ENCODE measurements at places on chromosomes 7 and 10. TPM values are rescaled to one million over a fixed set of nuclear protein-coding genes. Genes with fewer than 3 reads are reported as not detected.

GRCh38 chr10:51176976-51177695 lies 102.8 kb downstream of the PRKG1 start:
- H3K27me3 ChIP-seq: no peaks in the 10 kb centered on the region
- no peaks in the 10 kb centered on the region for H3K36me3 ChIP-seq
- no peak overlapping the region for H3K27ac ChIP-seq

DNA sequence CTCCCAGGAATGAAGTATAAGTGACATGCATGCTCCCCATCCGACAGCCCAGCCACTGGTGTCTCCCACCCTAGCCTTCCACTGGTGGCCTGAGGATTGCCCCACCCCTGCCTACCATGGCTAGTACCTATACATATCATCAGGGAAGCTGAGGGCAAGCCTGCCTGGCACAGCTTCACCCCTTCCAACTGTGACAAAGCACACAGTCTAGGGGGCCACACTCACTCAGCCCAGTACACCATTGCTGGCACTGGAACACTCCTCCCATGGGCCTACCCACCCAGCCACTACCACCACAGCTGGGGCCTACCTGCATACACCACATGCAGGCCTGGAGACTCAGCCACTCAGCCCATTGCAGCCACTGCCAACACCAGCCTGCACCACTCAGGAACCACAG lies 393.1 kb upstream of the STEAP1 start:
- H3K27me3 ChIP-seq: no peaks in the 10 kb centered on the region
- DNase-seq: no peak
- H3K4me1 ChIP-seq: no peaks in the 10 kb centered on the region

- no peak overlapping the region for H3K4me3 ChIP-seq
- H3K4me1 ChIP-seq: peaks cover 13% of the 10 kb centered on the region
- H3K27ac ChIP-seq: no peak overlapping the region
- no peak for DNase-seq
- no peaks in the 10 kb centered on the region for H3K27me3 ChIP-seq
- peaks cover 3% of the 10 kb centered on the region for H3K36me3 ChIP-seq
Observed at GRCh38 chr10:110912374-110912773, 6.6 kb downstream of the BBIP1 start.

GRCh38 chr10:85900061-85900460 lies 466.5 kb downstream of the GRID1 start:
- H3K36me3 ChIP-seq: no peaks in the 10 kb centered on the region
- DNase-seq: no peak
- no peak overlapping the region for H3K27ac ChIP-seq
- no peaks in the 10 kb centered on the region for H3K27me3 ChIP-seq

- peak overlapping the region; percentile 94 for H3K27ac ChIP-seq
- peaks cover 10% of the 10 kb centered on the region for H3K4me1 ChIP-seq
- DNase-seq: no peak
- H3K36me3 ChIP-seq: peaks cover 3% of the 10 kb centered on the region
- peaks cover 7% of the 10 kb centered on the region for H3K27me3 ChIP-seq
- peak overlapping the region; percentile 89 for H3K4me3 ChIP-seq
Observed at GRCh38 chr10:122981066-122981464, 864 bp downstream of the PSTK start.

- H3K27me3 ChIP-seq: peaks cover 6% of the 10 kb centered on the region
- DNase-seq: no peak
- no peaks in the 10 kb centered on the region for H3K36me3 ChIP-seq
- no peak overlapping the region for H3K27ac ChIP-seq
- H3K4me1 ChIP-seq: no peaks in the 10 kb centered on the region
Observed at GRCh38 chr10:107631876-107632275, 467.4 kb upstream of the SORCS1 start.

DNA sequence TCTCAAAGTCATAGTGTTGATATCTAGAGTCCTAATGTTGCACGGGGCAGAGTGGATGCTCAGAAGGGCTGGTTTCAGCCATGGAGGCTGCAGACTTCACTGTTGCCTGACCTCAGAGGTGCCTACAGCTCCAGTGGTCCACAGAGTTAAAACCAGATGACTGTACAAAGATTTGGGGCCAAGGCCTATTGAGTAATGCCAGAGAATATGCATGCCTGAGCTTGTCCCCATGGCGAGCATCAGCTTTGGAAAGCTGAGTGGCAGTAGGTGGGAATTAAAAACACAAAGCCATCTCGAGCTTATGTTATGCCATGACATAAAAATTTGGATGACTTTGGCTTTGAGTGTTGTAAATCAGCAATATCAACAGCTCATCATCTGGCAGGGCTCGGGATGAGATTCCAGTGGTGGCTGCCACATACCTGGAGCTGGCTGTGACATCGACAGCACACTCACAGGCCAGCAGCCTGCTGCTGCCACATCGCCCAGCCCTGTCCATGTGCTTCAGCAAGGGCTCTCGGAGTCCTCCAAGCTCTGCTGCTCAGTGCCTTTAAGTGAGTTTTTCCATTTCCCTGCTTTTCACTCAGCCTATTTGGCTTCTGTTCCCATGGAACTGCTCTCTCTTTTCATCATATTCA lies 379.6 kb downstream of the TNS3 start:
- H3K27me3 ChIP-seq: no peaks in the 10 kb centered on the region
- no peak overlapping the region for H3K27ac ChIP-seq
- DNase-seq: no peak
- H3K4me1 ChIP-seq: peaks cover 4% of the 10 kb centered on the region

DNA sequence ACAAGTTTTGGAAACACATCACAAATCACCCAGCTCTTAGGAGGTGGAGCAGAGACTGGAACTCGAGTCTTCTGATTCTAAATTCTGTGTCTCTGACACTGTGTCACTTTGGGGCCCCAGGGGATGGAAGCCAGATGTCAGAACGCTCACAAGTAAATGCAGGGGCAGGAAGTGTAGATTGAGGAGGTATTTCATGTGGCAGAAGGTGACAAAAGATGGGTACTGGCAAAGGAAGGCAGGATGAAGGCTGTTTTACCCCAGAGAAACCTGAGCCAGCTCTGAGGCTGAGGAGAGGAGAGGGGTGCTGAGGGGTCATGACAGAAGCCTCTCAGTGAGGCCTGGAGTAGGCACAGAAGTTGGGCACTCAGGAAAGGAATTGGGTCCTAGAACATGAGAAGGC lies 6.0 kb upstream of the PURB start:
- no peak for DNase-seq
- no peak overlapping the region for H3K4me3 ChIP-seq
- no peaks in the 10 kb centered on the region for H3K4me1 ChIP-seq
- peaks cover 6% of the 10 kb centered on the region for H3K27me3 ChIP-seq
- no peaks in the 10 kb centered on the region for H3K36me3 ChIP-seq

DNA sequence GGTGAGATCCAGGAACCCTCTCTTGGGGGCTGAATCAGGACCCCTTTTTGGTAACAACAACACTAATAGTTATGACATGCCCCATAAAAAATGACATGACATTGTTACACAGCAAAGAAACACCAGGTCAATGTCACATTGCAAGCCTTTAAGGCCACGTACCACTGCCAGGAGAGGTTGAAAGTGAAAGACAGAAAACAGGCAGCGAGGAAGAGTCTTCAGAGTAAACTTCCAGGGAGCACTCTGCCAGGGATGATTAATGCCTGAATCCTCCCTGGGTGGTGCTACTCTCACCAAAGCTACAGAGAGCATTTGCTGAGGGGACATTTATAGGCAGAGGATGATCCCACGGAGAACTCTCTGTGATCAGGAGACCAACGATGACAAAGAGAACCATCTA lies 551.6 kb downstream of the CALN1 start:
- H3K27me3 ChIP-seq: no peaks in the 10 kb centered on the region
- no peaks in the 10 kb centered on the region for H3K4me1 ChIP-seq
- no peak overlapping the region for H3K4me3 ChIP-seq
- H3K27ac ChIP-seq: no peak overlapping the region
- no peak for DNase-seq

- H3K36me3 ChIP-seq: peaks cover 5% of the 10 kb centered on the region
- H3K27ac ChIP-seq: no peak overlapping the region
- H3K27me3 ChIP-seq: no peaks in the 10 kb centered on the region
- peaks cover 24% of the 10 kb centered on the region for H3K4me1 ChIP-seq
- H3K4me3 ChIP-seq: no peak overlapping the region
Observed at GRCh38 chr7:70239918-70240317, 641.6 kb downstream of the AUTS2 start.

DNA sequence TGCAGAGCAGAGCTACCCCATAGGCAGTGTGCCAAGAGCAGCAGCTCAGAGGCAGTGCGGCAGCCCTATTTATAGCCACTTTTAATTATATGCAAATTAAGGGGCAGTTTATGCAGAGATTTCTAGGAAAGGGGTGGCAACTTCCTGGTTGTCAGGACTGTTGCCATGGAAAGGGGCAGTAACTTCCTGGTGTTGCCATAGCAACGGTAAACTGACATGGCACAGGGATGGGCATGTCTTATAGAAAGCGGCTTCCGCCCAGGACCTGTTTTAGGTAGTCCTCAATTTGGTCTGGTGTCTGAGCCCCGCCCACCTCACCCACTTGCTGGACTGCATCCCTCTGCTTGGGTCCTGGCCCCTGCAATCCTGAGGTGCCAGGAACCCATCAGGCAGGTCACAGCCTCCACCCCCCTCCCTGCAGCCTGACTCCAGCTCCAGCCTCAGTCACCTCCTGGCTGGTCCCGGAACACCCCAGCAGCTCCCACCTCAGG lies 115.8 kb downstream of the TMEM130 start:
- no peak for DNase-seq
- no peak overlapping the region for H3K27ac ChIP-seq
- H3K4me1 ChIP-seq: no peaks in the 10 kb centered on the region

GRCh38 chr7:22420973-22421635 lies 64.2 kb upstream of the RAPGEF5 start:
- H3K27me3 ChIP-seq: no peaks in the 10 kb centered on the region
- DNase-seq: no peak
- H3K27ac ChIP-seq: no peak overlapping the region
- H3K4me3 ChIP-seq: no peak overlapping the region
- H3K36me3 ChIP-seq: no peaks in the 10 kb centered on the region
- H3K4me1 ChIP-seq: peaks cover 17% of the 10 kb centered on the region

GRCh38 chr10:133459454-133460207 lies 5.9 kb downstream of the SCART1 start:
- H3K36me3 ChIP-seq: no peaks in the 10 kb centered on the region
- H3K4me1 ChIP-seq: no peaks in the 10 kb centered on the region
- no peaks in the 10 kb centered on the region for H3K27me3 ChIP-seq
- no peak overlapping the region for H3K27ac ChIP-seq
- H3K4me3 ChIP-seq: no peak overlapping the region

- no peak overlapping the region for H3K4me3 ChIP-seq
- no peaks in the 10 kb centered on the region for H3K36me3 ChIP-seq
- no peak overlapping the region for H3K27ac ChIP-seq
- DNase-seq: no peak
- H3K4me1 ChIP-seq: peaks cover 15% of the 10 kb centered on the region
Observed at GRCh38 chr10:4217653-4218052, 432.6 kb upstream of the KLF6 start.

DNA sequence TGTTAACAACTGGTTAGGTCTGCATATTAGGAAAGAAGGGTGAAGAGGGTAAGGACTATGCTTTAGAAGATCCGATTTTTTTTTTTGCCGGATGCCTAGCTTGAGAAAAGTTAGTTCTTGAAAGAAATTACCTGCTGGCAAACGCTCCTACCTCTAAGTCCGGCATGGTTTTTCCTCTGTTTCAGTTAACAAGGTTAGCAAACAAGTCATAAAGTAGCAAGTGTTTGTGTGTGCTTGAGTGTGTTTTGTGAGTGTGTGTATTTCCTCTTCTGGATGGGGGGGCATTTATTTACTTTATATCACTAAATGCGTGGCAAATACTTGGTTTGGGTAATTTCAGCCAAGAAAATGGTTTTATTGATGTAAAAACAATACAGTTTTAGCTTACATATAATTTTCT lies 195.6 kb downstream of the SUGCT start:
- H3K27me3 ChIP-seq: no peaks in the 10 kb centered on the region
- no peak overlapping the region for H3K4me3 ChIP-seq

DNA sequence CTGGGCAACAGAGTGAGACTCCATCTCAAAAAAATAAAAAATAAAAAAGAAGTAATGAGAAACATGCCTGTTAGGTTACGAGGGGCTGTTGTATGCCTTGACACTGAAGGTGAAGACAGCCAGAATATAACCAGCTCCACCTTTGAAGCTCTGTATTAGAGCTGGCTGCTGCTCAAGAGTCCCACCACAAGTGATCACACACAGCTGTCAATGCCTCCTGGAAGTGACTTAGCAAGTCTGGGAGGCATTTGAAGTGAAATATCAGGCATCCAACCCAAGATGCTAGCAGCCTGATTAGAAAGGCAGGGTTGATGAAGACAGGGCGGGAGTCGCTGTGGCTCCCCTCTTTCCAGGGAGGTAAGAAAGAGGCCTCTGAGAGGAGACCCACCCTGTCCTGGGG lies 34.1 kb upstream of the INPP5F start:
- peaks cover 16% of the 10 kb centered on the region for H3K4me1 ChIP-seq
- DNase-seq: no peak
- no peak overlapping the region for H3K27ac ChIP-seq
- H3K4me3 ChIP-seq: no peak overlapping the region
- peaks cover 6% of the 10 kb centered on the region for H3K27me3 ChIP-seq

DNA sequence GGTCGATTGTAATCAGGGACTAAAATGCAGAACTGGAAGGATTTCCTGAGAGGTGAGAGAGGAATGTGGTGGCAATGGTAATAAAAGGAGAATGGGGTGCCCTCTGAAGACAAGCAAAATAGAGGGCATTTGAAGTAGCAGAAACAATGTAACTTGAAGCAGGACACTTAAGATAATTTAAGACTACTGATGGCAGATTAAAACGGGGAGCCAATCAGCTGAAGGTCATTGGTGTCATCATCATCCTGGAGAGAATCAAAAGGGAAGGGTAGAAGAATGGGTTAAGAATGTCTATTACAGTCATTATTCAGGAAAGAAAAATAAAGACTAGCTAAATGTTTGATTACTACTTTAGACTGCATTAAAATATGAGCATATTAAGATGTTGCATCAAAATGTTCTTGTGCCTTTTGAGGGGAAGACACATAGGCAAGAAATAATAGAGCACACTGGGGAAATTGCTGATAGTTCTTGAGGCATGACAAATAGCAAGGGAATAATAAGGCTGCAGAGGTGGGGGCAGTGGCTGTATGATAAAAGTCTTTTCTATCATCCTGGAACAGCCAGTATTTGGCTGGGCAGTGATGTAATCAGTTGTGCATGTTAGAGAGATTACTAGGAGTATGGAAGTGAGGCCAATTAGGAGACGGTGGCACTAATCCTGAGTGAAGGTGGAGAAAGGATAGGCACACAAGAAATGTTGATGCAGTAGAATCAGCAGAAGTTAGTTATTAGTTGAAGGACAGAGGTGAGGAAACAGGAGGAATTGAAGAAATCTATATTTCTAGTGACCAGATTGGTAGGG lies 60.2 kb downstream of the CCDC71L start:
- DNase-seq: no peak
- no peak overlapping the region for H3K4me3 ChIP-seq
- peaks cover 3% of the 10 kb centered on the region for H3K4me1 ChIP-seq
- no peaks in the 10 kb centered on the region for H3K27me3 ChIP-seq
- no peaks in the 10 kb centered on the region for H3K36me3 ChIP-seq

GRCh38 chr7:158494643-158495042 lies 93.0 kb downstream of the PTPRN2 start:
- no peaks in the 10 kb centered on the region for H3K36me3 ChIP-seq
- H3K4me3 ChIP-seq: no peak overlapping the region
- peaks cover 15% of the 10 kb centered on the region for H3K27me3 ChIP-seq
- peaks cover 14% of the 10 kb centered on the region for H3K4me1 ChIP-seq
- no peak overlapping the region for H3K27ac ChIP-seq

The CYP2C19 gene
- total RNA-seq: 3.7 TPM

The SOSTDC1 gene
- total RNA-seq: 6.0 TPM

The VGF gene
- total RNA-seq: 4.2 TPM

The PRTFDC1 gene
- total RNA-seq: 22.9 TPM

The PLA2G12B gene
- total RNA-seq: 1.2 TPM

The LIPK gene
- total RNA-seq: 3.2 TPM

The PTF1A gene
- 0.51 TPM for total RNA-seq

The OGA gene
- total RNA-seq: 99.5 TPM

The MUC3A gene
- 23.5 TPM for total RNA-seq

The NPSR1 gene
- total RNA-seq: not detected

The GLCCI1 gene
- 11.9 TPM for total RNA-seq

The PGAM2 gene
- 0.72 TPM for total RNA-seq

The GTF2IRD2 gene
- total RNA-seq: 18.6 TPM

The CFAP43 gene
- total RNA-seq: 1.6 TPM

The KIF11 gene
- 14.6 TPM for total RNA-seq

The SPDYE2 gene
- not detected for total RNA-seq

Measured in type B pancreatic cell (in vitro differentiated cells).